RPMI8226 (cell line): ENCODE measurements at places on chromosomes 5 and 9.

GRCh38 chr9:84731696-84732095, 62.2 kb downstream of the NTRK2 start:
- no peak for DNase-seq

DNA sequence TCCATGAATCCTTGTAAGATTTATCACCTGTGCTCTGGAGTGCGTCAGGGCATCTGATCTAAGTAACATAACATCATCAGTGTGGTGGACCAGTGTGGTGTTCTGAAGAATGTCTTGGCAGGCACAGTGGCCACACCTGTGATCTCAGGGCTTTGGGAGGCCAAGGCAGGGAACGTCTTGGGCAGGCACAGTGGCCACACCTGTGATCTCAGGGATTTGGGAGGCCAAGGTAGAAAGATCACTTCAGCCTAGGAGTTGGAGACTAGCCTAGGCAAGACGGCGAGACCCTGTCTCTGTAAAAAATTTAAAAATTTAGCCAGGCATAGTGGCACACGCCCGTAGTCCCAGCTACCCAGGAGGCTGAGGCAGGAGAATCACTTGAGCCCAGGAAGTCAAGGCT, 185.5 kb downstream of the CACNA1B start:
- no peak for DNase-seq

- no peak for DNase-seq
These were observed 6.2 kb downstream of the CD180 start for GRCh38 chr5:67190410-67190809.

GRCh38 chr5:57437976-57438805, 44.4 kb downstream of the ACTBL2 start:
- DNase-seq: no peak

- peak; percentile 28 for DNase-seq
These were observed 612 bp upstream of the ATG10 start for GRCh38 chr5:81971111-81971711.

- DNase-seq: no peak
These were observed 126.3 kb downstream of the ARHGAP26 start for GRCh38 chr5:142896325-142897007.
